ENCODE measurements at places on chromosomes 3 and 15. TPM values are rescaled to one million over a fixed set of nuclear protein-coding genes. Genes with fewer than 3 reads are reported as not detected.

- H3K27me3 ChIP-seq: no peaks in the 10 kb centered on the region
- H3K4me3 ChIP-seq: no peak overlapping the region
- no peaks in the 10 kb centered on the region for H3K36me3 ChIP-seq
- H3K27ac ChIP-seq: no peak overlapping the region
- no peak for DNase-seq
These were observed 761.0 kb downstream of the ROBO2 start for GRCh38 chr3:77800893-77801292.

DNA sequence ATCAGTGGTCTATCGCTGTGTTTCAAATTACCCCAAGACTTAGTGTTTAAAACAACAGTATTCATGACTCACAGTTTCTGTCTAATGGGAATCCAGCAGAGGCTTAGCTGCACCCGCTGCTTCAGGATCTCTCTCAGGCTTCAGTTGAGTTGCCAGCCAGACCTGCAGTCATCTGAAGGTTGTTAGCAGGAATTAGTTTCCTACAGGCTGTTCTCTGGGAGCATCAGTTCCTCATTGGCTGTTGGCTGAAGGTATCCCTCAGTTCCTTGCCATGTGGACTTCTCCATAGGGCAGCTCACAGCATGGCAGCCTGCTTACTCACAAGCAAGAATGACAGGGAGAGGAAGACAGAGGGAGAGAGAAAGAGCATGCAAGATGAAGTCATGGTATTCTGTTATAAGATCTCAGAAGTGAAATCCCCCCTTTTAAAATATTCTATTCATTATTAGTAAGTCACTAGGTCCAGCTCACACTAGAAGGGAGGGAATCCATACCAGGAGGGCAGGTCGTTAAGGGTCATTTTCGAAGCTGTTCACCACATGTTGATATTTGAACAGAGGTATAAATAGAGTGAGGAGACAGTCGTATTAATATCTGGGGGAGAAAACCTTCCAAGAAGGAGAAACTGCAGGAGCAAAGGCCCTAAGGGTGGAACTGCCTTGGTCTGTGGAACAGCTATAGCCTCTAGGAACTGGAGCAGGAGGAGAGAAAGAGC lies 473.9 kb upstream of the PPP2R3A start:
- no peaks in the 10 kb centered on the region for H3K27me3 ChIP-seq
- DNase-seq: no peak
- no peaks in the 10 kb centered on the region for H3K4me1 ChIP-seq
- H3K36me3 ChIP-seq: no peaks in the 10 kb centered on the region

The CAMK2N2 gene
- not detected for total RNA-seq

DNA sequence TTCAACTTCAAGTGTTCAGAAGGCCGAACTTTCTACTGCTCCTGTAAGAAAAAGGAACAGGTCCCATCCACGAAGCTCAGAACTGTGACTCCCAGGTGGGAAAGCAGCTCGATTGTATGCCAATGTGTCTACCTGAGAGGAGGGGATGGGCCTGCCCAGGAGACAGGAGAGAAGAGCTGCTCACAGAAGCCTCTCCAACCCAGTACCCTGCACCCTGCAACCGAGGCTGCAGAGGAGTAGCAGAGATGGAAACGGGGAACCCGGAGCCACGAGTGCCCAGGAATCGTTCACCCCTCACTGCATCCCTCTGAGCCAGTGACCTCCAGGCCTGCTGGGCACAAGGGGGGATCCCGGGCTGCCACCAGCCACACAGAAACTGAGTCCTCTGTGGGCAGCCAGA lies 86.5 kb upstream of the PRR23E start:
- H3K27me3 ChIP-seq: no peaks in the 10 kb centered on the region
- H3K27ac ChIP-seq: no peak overlapping the region
- no peaks in the 10 kb centered on the region for H3K36me3 ChIP-seq
- H3K4me3 ChIP-seq: no peak overlapping the region
- H3K4me1 ChIP-seq: no peaks in the 10 kb centered on the region

The KNL1 gene
- total RNA-seq: 6.6 TPM

DNA sequence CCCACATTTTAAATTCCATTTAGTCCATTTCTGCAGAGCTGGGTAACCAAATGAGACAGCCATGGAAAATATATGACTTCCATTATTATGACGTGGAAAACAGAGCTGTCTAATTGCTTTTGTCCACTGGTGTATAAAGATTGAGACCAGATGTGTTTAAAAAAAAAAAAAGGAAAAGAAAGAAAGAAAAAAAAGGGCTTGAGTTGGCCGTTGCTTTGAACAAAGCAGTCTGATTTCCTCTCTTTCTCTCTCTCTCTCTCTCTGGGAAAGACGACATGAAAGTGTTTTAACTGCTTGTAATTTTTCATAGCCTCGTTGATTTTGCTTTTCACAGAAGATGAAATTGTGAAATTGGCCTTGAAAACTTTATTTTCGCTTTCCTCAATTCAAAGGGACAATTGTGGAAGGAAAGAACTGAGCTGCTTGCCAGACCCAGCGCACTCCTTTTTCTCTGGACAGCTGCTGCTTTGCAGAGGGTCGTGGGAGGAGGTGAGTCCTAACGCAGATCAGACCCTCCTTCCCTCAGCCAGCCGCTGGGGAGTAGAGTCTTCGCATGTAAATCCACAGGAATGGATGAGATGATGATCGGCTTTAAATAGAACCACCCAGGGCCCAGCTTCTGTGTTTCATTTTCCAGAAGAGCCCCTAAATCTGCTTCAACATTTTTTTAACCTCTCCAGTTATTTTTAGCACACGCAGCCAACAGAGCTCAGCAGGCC lies 42.8 kb upstream of the UBE2E1 start:
- no peaks in the 10 kb centered on the region for H3K4me1 ChIP-seq
- no peaks in the 10 kb centered on the region for H3K36me3 ChIP-seq
- no peak overlapping the region for H3K4me3 ChIP-seq
- peak overlapping the region; percentile 42 for H3K27ac ChIP-seq
- no peaks in the 10 kb centered on the region for H3K27me3 ChIP-seq

The CFAP91 gene
- total RNA-seq: not detected

- no peak overlapping the region for H3K4me3 ChIP-seq
- H3K27me3 ChIP-seq: no peaks in the 10 kb centered on the region
- H3K27ac ChIP-seq: no peak overlapping the region
- H3K4me1 ChIP-seq: no peaks in the 10 kb centered on the region
These were observed 69.3 kb upstream of the SLC6A11 start for GRCh38 chr3:10746684-10747083.

- no peak overlapping the region for H3K27ac ChIP-seq
- DNase-seq: no peak
- no peaks in the 10 kb centered on the region for H3K4me1 ChIP-seq
- H3K27me3 ChIP-seq: no peaks in the 10 kb centered on the region
- H3K4me3 ChIP-seq: no peak overlapping the region
These were observed 144.6 kb upstream of the TMCO5A start for GRCh38 chr15:37789881-37790280.

The GRAMD2A gene
- 27.8 TPM for total RNA-seq

The WNT5A gene
- 4.6 TPM for total RNA-seq

The SAMD7 gene
- total RNA-seq: not detected

Data from Peyer's patch (tissue), 4 donors.